ENCODE measurements at places on chromosomes 5 and 9.
A peak's percentile ranks its signal among the peaks of the same experiment; 100 is the strongest.

DNA sequence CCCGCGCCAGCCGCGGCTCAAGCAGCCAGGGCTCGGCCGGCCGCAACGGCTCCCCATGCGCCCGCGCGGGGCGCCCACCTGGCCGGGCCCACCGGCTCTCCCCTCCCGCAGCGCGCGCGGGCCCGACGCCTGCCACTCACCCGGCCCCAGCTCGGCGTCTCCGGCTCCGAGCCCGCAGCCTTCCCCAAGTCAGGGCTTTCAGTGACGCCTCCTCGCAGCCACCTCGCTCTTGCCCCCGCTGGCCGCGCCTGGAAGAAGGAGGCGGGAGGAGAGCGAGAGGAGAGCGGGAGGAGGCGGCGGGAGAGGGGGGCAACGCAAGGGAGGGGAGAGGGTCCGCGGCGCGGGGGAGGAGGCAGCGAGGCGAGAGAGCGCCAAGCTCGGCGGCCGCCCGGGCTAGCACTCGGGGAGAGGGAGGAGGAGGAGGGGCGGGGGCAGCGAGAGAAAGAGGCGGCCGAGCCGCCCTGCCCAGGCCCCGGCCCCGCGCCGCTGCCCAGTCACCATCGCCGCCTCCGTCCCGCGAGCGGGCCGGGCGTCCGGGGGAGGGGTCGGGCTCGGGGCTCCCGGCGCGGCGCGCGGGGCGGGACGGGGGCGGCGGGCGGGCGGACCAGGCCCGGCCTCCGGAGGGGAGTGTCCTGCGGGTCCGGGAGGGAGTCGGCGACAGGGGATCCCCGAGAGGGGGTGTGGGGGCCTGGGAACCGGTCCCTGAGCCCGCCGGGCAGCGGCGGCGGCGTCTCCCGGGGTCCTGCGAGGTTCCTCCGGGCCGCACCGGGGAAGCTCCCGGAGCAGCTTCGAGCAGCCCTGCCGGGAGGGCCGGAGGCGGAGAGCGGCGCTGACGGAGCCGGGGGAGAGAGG, at the start of gene LHFPL2:
Gene LHFPL2, minus strand, starts transcription at position 414 of the 852 bp plus-strand sequence. CDS start 138,559 bp downstream, outside the sequence.
- no peak for DNase-seq

- no peak for DNase-seq
These were observed 59.5 kb upstream of the FBXL7 start for GRCh38 chr5:15440434-15440833.

DNA sequence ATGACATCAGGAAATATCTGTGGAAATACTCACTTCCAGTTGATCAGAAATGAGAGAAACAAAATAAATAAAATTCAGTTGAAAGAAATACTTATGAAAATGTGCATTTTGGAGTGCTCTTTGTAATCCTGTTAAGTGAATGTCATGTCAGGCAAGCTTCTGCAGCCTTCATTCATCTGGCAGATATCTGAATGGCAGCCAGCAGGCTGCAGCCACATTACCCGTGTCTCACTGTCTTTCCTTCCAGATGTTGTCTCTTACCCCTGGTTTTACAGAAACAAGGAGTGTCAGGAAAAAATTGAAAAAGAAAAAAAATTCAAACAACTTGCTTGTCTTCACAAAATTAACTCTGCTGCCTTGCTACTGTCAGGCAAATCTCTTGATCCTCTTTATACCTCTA, 445.0 kb upstream of the RIOK2 start:
- no peak for DNase-seq

- no peak for DNase-seq
These were observed 21.6 kb downstream of the PAEP start for GRCh38 chr9:135582966-135583687.

GRCh38 chr5:137336565-137337120, 162.5 kb downstream of the SPOCK1 start:
- DNase-seq = no peak

- no peak for DNase-seq
These were observed 60.7 kb upstream of the ANGPTL2 start for GRCh38 chr9:127182901-127183746.

GRCh38 chr9:69745716-69746437, 13.9 kb downstream of the PTAR1 start:
- DNase-seq = no peak

DNA sequence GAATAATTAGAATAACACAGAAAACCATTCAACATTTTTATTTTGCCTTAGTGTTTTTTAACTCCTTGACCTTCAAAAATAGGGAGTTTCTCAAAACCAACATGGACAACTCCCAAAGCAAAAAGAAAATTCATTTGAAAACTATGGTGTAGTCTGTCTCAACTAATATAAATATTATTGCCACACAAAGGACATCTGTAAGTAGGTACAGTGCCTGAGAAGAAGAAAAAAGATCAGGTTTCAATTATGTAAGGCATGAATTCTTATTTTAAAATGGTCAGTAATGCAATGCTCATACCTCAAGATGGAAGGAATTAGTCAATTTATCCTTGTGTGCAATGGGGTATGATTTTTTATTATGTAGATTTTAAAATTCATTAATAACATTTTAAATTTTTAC, 109.6 kb upstream of the CNTLN start:
- no peak for DNase-seq

DNA sequence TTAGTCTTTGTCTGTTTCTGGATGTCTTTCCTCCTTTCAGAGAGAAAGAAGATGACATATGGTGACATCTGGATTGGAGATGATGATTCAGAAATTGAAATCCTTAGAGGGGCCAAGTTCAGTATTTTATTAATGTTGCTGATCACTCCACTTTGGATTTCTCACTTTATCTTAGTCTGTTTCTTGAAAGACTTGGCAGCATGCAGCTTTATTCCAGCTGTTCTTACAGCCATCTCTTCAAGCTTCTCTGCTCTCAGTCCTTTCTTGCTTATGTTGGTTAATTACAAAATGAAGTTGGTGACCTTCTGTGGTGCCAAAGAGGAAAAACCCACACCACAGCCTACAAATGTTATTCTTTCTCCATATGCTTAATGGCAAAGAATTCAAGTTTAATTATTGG, 62.1 kb downstream of the SNCAIP start:
- no peak for DNase-seq

DNA sequence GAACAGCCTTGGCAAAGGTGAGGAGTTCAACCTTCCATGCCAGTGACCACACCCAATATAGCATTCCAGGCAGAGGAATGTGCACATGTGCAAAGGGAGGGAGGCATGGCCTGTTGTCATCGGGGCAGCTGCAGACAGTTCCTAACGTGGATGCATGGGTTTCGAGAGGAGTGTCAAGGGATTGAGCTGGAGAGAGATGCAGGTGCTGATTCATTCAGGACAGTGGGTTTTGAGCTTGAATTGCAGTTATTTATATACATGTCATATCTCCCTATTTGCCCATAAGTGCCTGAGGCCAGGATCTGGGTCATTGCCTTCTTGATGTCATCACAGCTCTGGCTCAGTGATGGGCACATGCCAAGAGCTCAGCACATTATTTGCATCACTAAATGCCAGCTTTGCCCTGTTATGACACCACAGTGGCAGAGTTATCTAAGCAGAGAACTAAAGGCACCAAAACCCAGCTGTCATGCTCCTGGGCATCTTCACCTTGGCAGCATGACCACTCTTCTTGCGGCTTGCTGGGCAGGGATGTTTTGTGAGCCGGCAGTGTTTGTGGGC, 278.0 kb downstream of the NTRK2 start:
- DNase-seq = peak; percentile 52

GRCh38 chr5:39709032-39709431, 284.3 kb upstream of the DAB2 start:
- no peak for DNase-seq

GRCh38 chr9:21708260-21708711, 94.2 kb upstream of the MTAP start:
- DNase-seq = no peak

GRCh38 chr5:180296771-180297170, 4.9 kb upstream of the MAPK9 start:
- DNase-seq = no peak

DNA sequence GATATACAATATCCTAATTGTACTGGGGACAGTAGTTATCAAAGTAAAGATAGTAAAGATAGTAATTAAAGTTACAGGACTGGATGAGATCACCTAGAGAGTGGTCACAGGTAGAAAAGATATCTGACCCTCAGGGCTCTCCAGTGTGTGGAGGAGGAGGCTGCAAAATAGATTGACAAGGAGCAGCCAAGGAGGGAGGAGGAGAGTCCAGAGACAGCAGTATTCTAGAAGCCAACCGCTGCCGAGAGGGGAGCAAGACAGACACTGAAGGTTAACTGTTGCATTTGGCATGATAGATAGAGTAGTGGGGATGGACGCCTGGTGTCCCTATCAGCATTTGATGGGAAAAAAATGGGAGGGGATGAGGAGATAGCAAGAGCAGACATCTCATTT, 17.0 kb upstream of the F2RL1 start:
- DNase-seq = no peak
